A172 (cell line): ENCODE measurements at places on chromosomes 4 and X.

- no peak for DNase-seq
Observed at GRCh38 chrX:7218321-7219152, 70.6 kb upstream of the PUDP start.

- DNase-seq, result no peak
Observed at GRCh38 chr4:151690876-151691275, 69.9 kb downstream of the GATB start.

DNA sequence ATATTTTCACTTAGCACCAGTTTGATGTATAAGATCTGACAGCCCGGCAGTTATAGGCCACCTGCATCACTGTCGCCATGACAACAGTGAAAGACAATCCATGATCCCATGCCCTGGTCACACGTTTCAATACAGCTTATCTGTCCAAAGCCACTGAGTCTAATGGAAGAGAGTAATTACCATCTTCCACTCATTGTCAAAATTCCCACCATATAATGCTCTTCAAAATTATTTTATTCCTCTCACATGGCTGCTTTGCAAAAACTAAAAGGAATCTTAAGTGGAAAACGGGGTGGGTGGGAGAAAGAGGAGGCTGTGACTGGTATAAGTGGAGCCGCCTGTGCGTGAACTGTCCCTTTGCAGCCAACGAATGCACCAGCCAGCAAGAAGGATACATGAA lies 44.2 kb downstream of the MAML3 start:
- no peak for DNase-seq

- DNase-seq, result no peak
Observed at GRCh38 chr4:138327338-138327737, 85.2 kb upstream of the SLC7A11 start.

DNA sequence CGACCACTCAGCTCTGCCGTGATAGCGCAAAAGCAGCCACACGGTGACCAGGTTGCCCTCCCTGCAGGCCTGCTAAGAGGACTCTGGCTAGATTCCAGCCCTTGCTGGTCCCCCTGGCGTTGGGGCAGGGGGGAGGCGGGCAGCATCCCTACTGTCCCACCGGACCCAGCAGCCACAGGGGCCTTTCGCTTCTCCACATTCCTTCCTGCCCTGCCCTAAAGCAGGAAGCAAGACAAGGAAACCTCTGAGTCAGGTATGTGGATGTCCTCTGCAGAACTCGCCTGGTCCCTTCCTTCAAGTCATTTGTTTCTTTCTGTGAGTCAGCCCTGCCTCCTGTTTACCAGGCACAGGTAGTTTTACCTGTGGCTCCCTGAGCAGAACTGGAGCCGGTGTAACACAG lies 60.2 kb upstream of the CLDN34 start:
- no peak for DNase-seq

- no peak for DNase-seq
Observed at GRCh38 chr4:111712093-111712677, 433.1 kb upstream of the FAM241A start.

DNA sequence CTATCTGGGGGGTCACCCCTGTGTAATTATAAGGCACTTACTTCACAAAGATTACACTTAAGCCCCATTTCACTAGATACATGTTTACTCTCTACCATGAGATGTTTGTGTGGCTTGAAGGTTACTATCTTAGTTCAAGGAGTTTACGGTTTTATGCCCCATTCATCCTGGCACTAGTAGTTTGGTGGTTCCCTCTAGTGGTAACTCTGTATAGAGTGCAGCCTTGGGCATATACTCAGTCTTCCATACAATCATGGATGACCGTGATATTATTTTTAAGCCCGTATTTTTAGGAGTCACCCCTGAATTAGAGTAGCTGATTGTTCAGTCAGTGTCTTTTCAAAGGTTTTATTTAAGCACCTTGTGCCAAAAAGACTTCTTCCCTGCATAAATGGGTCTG lies 109.9 kb upstream of the FAM47C start:
- peak; percentile 4 for DNase-seq

DNA sequence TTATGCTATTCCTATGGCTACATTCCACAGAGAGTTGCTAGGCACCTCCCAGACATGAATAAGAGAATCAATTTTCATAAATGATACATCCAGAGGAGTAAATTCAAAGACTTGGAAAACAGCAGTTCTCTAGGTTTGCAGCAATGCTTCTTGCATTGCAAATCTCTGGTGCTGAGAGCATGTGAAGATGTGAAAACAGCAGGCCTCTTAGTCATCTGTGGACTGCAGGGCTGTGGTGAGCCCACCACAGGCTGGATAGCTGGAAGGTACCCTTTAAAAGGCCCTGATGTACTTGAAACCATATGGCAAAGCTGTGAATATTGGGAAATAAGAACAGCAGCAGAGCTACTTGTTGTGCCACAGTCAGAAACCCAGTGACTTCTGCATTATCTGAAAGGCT lies 2135.9 kb downstream of the ARAP2 start:
- DNase-seq, result no peak

- no peak for DNase-seq
Observed at GRCh38 chr4:85784947-85785346, 310.0 kb downstream of the ARHGAP24 start.

- no peak for DNase-seq
Observed at GRCh38 chrX:119991005-119991787, 47.6 kb upstream of the NKAP start.

DNA sequence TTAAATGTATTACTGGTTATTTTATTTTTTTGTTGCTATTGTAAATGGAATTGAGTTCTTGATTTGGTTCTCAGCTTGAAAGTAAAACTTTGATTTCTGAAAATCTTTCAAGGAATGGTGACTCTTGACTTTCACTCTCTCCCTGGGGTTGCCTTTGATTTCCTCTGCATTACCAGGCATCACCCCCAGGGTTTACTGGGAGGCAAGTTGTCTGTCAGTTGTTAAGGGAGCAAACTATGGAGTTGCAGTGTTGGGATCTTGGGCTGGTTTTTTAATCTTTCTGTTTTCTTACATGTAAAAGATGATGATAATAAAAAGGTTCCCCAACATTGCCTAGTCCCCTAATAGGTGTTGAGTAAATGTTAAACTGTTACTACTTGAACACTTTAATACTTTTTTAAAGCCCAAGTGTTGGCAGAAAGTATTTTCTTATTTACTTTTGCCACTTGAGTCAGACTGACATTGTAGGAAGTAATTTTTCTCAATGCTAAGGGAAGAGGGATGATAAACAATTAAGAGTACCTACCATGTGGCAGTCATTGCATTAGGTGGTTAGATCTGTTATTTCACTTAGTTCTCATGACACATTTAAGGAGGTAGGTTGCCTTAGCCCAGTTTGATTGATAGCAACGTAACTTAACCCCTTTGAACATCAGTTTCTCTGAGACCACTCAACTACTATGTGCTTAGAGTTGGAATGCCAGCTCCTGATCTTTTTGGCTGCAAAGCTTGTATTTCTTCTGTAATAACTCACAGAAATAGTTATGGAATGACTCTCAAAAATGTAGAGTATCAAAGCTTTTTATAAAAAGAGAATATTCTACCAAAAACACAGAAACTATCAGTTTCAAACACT lies 67.1 kb downstream of the DCLK2 start:
- DNase-seq, result peak; percentile 40

DNA sequence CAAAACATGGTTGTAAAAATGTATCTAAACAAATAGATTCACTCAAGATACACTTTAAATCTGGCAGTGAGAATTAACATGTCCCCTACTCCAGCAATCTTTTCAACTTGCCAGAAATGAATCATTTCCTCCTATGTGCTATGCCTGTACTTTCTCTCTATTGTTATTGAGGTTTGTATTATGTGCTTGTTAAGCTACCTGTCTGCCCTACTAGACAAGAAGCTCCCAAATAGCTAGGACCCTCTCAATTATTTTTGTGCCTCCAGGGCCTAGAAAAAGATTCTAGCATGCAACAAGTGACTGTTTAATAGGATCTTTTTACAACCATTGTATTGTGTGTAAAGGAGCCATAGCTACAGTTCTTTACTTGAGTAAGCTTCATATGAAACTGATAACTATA lies 3.5 kb upstream of the SAP30 start:
- DNase-seq, result peak; percentile 19

DNA sequence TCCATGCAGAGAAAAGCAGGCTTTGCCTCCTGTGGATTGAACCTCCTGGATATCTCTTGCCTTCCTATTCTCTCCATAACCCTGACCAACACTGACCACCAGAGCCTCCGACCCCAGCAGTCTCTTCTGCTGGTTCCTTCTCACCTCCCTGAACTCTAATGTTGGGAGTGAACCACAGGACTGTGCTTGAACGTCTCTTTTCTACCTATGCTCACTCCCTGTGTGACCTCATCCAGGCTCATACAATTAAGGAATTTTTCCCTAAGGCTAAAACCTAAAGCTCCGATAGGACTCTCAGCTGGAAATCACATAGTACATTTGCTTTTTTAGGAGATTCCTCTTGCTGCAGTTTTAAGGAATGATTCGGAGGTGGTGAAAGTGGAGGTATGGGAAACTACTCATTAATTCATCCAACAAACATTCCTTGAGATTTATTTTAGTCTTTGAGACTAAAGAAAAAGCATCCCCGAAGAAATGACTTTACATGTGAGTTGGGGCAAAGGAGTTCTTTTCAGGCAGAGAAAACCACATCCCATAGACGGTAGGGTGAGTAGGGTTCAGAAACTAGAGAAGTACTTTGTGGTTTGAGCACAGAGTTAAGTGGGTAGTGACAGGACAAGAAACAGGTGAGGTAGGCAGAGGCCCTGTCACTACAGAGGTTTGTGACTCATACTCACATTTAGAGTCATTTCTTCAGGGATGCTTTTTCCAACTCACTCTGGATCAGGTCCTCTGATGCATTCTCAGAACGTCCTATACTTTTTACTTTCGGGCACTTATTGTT lies 30.8 kb downstream of the NDNF start:
- DNase-seq, result no peak

DNA sequence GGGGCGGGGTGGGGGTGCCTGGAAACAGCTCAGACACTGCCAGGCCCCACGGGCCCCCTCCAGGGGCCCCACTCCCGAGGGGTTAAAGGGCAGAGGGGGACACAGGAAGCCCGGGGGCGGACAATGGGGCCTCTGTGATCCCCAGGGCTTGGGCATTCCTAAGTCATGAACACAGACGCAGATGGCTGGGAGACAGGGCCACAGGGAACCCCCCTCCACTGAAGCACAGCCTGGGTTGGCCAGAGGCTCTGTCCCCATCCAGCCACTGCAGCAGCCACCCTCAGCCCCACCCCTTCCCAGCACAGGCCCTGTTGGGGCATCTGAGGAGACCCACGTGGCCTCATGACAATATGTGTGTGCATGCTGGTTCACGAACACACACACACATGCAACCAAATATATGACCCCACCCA lies 3.9 kb downstream of the L1CAM start:
- DNase-seq, result peak; percentile 66

DNA sequence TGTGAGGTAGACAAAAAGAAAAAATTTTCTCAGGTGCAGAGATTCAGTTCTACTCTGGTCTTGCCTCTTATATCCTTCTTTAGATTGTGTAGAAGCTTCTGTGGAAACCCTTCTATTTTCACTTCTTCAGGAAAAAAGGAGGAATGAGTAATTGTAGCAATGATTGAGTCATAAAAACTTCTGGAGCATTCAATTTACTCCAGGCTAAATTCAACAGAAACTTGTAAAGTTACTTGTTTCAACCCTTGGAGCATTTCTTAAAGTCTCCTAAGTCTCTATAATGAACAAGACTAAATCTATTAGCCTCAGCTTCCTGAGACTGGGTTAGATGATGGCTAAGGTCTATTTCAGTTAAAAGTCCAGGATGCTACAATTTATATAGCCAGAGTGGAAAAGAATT lies 29.9 kb downstream of the BOD1L1 start:
- DNase-seq, result no peak
